ENCODE measurements at places on chromosomes 11 and 22.

GRCh38 chr11:109604481-109605400, 182.8 kb downstream of the C11orf87 start:
- no peak for DNase-seq

GRCh38 chr11:70265341-70265740, 5.1 kb upstream of the PPFIA1 start:
- no peak for DNase-seq

DNA sequence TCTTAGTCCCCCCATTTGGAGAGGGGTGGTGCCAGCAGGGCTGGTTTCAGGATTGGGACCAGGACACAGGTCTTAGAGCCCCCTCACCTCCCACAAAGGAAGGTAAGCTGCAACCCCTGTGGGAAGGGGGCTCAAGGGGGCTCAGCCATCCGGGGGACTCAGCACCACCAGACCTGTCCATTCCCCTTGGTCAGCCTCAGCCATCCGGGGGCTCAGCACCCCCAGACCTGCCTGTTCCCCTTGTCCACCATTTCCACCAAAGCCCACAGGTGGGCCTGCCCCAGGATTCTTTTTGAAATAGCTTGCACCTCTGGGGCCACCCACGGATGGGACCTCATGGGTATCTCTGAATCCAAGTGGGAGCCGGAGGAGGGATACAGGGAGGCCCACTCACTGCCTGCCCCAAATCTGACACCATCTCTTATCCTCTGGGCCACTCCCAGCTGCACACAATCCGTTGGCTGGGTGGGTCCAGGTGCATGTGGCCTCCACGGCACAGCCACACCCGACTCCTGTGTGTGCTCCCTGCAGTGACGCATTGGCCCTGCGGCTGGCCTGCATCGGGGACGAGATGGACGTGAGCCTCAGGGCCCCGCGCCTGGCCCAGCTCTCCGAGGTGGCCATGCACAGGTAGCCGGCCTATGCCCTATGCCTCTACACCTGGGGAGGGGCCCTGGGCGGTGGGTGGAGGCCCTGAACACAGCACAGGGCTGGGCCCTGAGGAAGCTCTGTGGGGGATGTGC, 15.9 kb downstream of the MCAT start:
- no peak for DNase-seq

- DNase-seq = no peak
Measured at GRCh38 chr22:32218470-32218869, 13.6 kb upstream of the RFPL2 start.

- DNase-seq = no peak
Measured at GRCh38 chr11:46273511-46274205, 3.8 kb upstream of the CREB3L1 start.

- no peak for DNase-seq
Measured at GRCh38 chr11:41497974-41498373, 38.5 kb upstream of the LRRC4C start.

DNA sequence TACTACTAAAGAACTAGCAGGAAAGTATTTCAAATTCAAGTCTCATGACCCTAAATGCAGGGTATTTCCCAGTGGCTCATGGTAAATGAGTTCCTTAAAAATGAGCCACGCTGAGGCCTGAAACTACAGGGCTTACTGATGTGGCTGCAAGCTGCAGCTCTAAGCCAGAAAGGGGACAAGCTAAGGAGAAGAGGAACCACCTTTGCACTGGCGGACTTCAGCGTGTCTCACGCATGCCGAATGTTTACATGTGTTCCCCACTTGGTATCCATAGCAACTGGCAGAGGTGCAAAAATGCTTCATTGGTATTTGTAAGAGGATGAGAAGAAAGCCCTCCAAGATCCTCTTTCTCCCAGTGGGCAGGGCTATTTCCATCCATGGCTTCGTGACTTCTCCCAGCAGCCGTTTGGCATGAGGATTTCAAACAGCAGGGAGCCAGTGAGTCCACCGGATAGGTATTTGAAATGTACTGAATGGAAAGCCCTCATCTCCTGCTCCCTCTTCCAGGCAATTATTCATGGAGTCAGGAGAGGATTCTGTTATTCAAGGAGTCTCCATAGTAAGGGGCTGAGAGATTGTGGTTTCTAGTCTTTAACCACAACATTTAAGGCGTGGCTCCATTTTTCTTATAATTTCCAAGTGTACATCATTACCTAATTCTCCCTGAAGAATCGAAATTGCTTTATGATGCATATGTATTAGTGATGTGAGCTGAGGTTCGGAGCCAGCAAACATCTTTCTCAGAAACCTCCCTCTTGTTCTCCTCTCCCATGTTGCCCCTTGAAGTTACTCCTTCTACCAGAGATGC, 55.3 kb upstream of the CD44 start:
- DNase-seq = no peak
